ENCODE measurements at places on chromosomes 7 and 10.

DNA sequence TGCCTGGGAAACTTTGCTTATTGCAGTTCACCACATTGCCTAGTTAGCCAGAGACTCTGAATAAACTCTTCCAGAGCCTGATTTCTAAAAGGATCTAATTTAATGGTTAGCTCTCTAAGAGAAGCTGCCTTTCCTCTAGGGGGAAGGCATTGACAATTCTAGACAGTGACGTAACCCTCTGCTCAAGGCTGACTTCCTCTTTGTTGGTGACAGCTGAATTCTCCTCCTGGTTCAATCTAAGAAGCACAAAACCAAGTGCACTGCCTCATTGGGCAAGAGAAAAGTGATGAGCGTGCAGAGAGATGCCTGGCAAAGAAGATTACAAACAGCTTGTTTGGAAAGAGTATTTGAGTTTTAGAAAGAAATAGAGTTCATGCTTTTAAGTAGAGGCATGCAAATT, 102.7 kb downstream of the MACC1 start:
- no peak for DNase-seq

- DNase-seq: no peak
These were observed 4.8 kb upstream of the GCK start for GRCh38 chr7:44194069-44194468.

GRCh38 chr10:90571481-90572258, 286.2 kb downstream of the HTR7 start:
- no peak for DNase-seq

DNA sequence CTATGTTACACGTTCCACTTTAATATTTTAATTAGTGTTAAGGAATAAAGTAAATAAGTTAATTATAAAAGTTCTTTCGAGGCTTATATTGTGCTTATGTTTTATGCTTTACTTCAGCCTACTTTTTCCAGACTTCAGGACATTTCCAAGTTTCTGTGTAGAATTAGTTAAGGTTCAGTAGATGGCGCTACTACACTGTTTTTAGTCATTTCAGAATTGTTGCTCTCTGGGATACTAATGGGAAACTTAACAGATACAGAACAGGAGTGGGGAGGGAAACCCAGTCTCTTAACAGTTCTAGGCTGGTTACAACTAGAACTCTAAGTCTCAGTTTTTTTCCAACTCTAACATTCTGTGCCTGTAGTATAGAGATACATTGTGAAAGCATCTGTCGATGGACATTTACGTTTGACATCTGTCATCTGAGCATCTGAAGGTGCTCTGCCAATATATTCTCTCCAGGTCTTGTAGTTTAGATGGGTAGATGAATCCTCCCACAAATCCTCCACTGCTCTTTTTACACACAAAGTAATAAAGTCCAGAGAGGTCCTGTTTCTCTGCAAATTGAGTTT, 56.8 kb upstream of the FAM171A1 start:
- DNase-seq: no peak

- no peak for DNase-seq
These were observed 60.1 kb upstream of the ADRB1 start for GRCh38 chr10:113983552-113983951.

GRCh38 chr10:62451611-62451975, 77.4 kb downstream of the ZNF365 start:
- no peak for DNase-seq

- DNase-seq: no peak
These were observed 825.9 kb upstream of the IGFBP3 start for GRCh38 chr7:46746695-46747687.

DNA sequence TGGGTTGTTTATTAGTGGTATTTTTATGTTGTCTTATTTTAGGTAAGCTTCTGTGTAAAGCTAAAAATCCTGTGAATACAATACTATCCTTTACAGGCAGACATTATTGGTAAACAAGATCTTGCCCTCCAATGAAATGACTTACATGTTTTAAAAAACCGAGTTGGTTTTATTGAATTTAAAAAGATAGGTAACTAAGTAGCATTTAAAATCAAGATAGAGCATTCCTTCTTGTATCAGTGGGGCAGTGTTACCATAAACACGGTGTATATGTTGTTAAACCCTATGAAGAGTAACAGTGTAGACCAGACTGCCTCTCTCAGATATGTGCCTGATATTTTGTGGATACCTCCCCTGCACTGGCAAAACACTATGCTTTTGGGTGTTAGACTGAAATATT, 81.0 kb downstream of the SNX10 start:
- DNase-seq: no peak

GRCh38 chr7:39153647-39154046, 175.9 kb downstream of the POU6F2 start:
- no peak for DNase-seq

GRCh38 chr10:13054844-13055243, 45.1 kb upstream of the OPTN start:
- no peak for DNase-seq

- DNase-seq: no peak
These were observed 256.9 kb downstream of the WDR11 start for GRCh38 chr10:121108051-121108450.

DNA sequence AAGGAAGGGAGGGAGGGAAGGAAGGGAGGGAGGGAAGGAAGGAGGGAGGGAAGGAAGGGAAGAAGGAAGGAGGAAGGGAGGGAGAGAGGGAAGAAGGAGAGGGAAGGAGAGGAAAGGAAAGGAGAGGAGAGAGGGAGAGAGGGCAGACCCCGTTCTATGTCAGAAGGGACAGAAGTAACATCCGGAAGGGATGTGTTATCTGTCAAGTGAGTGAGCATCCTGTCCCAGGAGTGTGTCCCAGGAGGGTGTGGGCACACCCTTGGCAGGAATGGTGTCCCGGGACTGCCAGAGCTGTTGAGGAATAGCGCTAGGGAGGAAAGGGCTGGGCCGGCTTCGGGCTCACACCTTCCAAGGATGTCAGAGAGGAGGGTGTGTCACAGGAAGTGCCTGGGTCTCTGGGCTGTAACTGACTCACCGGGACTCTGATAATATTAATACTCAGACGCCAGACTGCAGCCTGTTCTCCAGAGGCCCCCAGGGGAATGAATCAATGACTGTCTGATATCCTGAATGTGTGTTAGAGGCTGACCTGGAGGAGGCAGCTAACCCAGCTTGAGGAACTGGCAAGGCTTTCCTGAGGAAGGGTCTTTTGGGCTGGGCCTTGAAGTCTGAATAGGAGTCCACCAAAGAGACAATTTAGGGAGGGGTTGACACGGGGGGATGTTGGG, 125.6 kb upstream of the TNRC18 start:
- no peak for DNase-seq
